ENCODE measurements at places on chromosomes 16 and 17. TPM values are rescaled to one million over a fixed set of nuclear protein-coding genes. Genes with fewer than 3 reads are reported as not detected.

GRCh38 chr17:17972952-17973254 lies 241 bp downstream of the DRC3 start:
- no peak for DNase-seq

DNA sequence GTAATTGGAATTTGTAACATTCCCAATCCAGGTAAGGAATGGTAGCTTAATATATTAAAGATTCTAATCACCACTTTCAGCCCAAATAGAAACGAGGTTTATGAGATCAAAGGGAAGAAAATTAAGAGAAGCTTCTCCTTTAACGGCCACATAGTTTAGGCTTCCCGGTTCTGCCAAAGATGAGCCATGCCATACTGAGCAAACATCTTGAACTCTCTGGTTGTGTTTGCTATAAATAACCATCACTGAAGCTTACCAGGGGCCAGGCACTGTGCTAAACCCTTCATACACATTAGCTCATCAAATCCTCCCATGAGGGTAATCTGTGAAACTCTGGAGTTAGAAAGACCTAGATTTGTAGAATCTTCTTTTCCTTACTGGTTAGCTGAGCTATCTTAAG lies 2.8 kb downstream of the MYH11 start:
- DNase-seq = no peak

GRCh38 chr16:83110269-83110668 lies 483.5 kb downstream of the CDH13 start:
- no peak for DNase-seq

DNA sequence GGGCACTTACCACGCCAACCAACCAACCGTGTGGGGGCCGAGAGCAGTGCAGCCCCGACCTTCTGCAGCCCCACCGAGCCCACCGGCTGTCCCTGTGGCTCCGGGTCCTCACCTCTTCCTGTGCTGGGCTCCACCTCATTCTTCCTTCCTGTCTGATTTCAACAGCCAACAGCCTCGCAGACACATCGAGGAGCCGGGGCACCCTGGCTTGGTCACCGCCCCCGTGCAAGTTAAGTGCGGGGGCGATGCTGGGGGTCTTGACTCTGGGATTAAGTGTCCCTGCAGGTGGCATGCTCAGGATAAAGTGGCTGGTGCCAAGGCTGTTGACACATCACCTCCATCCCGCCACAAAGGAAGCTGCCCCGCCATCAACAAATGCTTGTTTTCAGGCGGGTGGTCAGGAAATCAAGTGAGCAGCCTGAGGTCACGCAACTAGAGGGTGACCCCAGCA lies at the start of gene NLRC3:
TSS of gene NLRC3 (minus strand) at position 102 of the 451 bp plus-strand sequence. CDS start 12,367 bp downstream, outside the sequence.
- DNase-seq = no peak

- DNase-seq = no peak
These were observed 495.1 kb downstream of the CDH11 start for GRCh38 chr16:64626776-64627175.

Gene OSGIN1
- 2.5 TPM for total RNA-seq

DNA sequence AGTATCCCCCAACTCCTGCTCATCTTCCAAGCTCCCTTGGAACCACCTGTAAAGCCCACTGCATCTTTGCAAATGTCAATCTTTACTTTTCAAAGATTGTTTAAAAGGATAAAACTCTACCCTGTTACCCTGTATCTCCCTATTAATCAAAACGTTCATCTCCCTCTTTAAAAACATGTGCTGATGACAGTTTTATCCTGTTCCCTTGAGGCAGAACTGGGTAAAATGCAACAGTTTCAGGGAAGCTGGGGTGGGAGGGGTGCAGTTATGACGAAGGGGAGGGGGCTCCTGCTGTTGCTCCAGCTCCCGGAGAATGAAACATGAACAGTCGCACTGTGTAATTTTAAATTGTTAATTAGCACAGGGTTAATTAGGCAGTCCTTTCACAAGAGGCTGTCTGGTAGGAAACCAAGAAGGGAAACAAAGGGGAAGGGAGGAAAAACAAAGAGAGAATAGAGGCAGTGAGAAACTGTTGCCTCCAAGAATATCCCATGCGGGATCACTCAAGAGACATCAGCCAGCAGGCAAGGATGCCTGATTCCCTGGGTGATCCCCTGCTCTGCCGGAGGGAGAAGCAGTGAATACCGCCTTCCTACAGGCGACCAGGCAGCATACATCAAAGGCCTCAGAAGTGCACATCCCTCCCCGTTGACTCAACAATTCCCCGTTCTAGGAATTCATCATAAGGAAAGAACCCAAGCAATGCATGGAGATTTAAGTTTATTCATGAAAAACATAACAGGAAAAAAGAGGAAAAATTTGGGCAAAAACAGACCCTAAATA lies 84.2 kb downstream of the ZFHX3 start:
- no peak for DNase-seq

Gene GAS7
- total RNA-seq = 6.9 TPM

Gene FOXC2
- 70.4 TPM for total RNA-seq

- no peak for DNase-seq
These were observed 14.7 kb upstream of the NACA2 start for GRCh38 chr17:61605692-61606091.

DNA sequence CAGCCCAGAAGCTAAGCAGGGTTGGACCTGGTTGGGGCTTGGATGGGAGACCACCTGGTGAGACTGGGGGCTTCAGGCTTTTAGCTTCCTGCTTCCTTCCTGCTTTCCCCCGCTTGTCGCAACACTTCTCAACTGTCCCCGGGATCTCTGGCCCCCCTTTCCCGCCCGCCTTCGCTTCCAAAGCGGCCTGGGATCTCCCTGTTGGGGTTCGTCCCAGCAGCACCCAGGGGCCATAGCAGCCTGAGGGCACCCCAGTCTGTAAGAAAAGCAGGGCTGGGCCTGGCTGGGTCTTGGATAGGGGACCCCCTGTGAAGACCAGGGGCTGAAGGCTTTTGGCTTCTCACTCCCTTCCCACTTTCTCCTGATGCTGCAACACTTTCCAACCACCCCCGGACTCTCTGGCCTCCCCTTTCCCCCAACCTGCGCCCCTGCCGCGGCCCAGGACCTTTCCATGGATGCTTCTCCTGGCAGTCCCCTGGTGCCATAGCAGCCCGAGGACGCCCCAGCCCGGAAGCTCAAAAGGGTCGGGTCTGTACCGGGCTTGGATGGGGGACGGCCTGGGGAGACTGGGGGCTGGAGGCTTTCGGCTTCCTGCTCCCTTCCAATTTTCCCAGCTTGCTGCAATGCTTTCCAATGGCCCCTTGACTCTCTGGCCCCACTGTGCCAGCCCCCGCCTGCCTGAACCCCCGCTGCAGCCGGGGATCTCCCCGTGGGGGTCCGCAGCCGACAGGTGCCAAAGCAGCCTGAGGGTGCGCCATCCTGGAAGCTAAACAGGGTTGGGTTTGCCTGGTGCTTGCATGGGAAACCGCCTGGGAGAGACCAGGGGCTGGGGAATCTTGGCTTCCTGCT lies 2276.2 kb downstream of the TP53TG3F start:
- DNase-seq = peak; percentile 79

Gene KRT25
- total RNA-seq = not detected

GRCh38 chr17:57490111-57490845 lies 234.0 kb downstream of the MSI2 start:
- no peak for DNase-seq

DNA sequence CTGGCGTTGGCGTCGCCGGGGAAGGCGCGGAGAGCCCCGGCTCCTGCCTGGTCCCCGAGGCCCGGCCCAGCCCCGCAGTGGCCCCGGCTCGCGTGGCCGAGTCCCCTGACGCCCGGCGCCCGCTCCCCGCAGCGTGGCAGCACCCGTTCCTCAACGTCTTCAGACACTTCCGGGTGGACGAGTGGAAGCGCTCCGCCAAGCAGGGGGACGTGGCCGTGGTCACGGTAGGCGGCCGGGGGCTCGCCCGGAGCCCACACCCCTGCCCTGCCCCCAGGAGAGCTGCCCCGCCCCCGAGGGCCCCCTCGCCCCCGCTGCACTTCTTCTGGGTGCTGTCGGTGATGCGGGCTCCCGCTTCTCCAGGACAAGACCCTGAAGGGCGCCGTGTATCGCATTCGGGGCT lies 466 bp downstream of the WDR90 start:
- DNase-seq = no peak

- no peak for DNase-seq
These were observed 85.6 kb downstream of the NDE1 start for GRCh38 chr16:15735610-15736009.

GRCh38 chr16:27402964-27403600 lies 1.1 kb downstream of the IL21R start:
- DNase-seq = no peak

- no peak for DNase-seq
These were observed 7.0 kb downstream of the DOC2A start for GRCh38 chr16:30003670-30004423.

- no peak for DNase-seq
These were observed 20.8 kb downstream of the UBE2G1 start for GRCh38 chr17:4345581-4346252.

- no peak for DNase-seq
These were observed 17.0 kb downstream of the MYL4 start for GRCh38 chr17:47225911-47226688.

- no peak for DNase-seq
These were observed 30.9 kb downstream of the FAM222B start for GRCh38 chr17:28811651-28812090.

DNA sequence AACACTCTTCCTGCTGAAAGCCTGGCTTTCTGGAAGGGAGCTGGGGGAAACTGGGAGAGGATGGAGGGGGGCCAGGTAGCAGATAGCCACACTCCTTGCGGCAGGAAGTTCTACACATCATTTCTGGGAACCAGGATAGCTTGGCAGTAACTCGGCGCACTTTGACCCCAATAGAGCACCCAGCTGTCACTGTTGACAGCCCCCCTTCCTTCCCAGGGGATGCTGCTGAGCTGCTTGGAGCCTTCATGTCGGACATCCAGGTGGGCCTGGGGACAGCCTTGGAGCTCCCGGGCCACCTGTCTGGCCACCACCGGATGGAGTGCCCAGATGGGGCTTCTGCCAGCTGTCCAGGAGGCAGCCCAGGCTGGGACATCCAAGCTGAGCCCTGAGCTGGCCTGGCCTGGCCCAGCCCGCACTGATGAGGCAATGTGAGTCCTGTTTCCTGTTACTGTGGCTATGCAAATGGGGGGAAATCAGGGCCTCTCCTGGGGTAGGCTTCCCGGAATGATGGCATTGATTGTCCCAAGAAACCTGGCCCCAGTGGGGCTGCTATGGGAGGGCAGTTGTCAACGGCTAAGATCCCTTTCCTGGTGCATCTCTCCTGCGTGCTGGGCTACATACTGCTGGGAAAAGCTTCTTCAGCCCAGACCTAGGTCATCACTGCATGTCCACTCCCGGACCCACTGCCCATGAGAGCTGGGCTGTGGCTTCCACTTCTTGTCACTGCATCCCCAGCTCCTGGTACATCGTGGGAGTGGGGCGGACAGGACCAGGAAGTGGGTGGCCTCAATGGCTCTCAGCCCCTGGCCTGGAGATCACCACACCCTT lies 50.0 kb downstream of the SOCS1 start:
- DNase-seq = no peak

Gene FA2H
- not detected for total RNA-seq

Gene SLC52A1
- total RNA-seq = not detected

DNA sequence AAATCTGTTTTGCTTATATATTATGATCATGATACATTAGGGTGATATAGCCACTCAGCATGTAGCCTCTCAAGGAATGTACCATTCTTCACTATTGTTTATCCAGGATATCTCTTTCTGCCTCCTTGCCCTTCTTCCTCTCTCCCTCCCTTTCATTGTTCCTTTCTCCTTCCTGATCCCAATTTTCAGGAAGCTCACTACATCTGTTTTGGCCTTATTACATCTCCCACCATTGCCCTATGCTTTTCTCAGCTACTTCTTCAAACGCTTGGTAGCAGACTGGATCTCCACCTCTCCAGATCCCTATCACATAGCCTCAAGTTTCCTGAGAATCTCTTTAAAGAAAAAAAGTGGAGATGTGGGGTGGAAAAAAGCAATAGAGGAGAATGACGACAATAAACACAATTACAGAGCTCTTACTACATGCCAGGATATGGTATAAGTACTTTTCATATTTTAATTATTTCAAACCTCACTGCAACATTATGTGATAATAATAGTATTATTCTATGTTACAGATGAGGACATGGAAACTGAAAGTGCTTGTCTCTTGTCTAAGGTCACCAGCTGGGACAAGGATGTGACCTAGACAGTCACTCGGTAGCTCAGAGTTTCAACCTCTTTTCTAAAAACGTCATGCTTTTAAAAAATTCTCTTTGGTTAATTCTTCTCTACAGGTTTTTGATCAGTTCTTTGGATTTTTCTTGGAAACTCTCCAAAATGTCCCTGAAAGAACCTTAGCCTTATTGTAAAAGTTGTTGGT lies 959.1 kb downstream of the CDH11 start:
- no peak for DNase-seq

Gene HSD17B1
- total RNA-seq = 1.4 TPM

DNA sequence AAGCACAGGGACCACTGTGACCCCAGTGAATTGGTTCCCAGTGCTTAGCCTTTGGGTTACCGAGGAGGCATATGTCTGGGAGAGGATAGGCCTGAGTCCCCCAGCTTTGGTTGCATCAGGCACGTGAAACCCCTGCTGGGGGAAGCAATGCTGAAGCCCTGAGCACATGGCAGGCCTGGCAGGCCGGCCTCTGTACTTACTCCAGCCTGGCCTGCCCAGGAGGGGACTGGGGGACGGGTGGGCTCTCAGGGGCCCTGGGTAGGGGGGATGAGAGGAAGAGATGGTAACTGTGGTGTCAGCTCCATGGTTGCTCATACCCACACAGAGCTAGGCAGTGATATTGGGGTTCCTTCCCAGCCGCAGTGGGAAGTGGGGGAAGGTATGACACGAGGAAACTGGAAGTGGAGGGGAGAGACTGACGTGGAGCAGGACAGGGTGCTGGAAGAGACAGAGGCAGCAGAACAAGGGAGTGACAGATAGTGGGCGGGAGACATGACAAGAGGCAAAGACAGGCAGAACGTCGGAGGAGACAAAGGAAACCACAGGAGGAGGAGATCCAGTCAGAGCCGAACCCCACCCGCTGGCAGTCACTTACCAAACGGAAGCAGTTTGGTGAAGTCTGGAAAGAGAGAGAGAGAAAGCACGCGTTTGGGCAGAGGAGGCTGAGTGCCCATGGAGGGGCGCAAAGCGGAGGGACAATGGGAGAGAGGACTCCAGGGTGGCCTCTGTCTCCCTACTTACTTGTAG lies 9.1 kb downstream of the TMEM208 start:
- DNase-seq = no peak

Gene EME1
- total RNA-seq = 1.9 TPM

Gene TMEM235
- not detected for total RNA-seq

DNA sequence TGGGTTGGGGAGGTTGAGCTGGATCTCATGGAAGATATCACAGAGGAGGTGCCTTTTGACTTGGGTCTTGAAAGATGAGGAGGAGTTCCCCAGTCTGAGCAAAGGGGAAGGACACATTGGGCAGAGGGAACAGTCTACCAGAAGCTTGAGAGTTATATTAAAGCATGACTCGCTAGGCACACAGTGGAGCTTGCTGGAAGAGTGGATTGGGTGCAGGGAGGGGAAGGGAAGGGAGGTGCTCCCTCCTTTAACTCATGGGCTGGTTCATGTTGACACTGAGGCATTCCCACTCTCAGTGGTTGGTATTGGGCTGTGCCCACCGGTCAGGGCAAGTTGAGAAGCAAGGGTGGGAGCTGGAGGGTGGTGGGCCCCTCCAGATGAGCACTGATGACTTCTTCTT lies 5.9 kb downstream of the TMEM98 start:
- DNase-seq = no peak

GRCh38 chr16:23027386-23027785 lies 121.9 kb downstream of the USP31 start:
- no peak for DNase-seq

Gene TBC1D3K
- total RNA-seq = not detected

Gene ZP2
- total RNA-seq = not detected
